Small intestine (tissue), 16 donors: ENCODE measurements at places on chromosomes 1 and 21.
A peak's percentile ranks its signal among the peaks of the same experiment; 100 is the strongest.

DNA sequence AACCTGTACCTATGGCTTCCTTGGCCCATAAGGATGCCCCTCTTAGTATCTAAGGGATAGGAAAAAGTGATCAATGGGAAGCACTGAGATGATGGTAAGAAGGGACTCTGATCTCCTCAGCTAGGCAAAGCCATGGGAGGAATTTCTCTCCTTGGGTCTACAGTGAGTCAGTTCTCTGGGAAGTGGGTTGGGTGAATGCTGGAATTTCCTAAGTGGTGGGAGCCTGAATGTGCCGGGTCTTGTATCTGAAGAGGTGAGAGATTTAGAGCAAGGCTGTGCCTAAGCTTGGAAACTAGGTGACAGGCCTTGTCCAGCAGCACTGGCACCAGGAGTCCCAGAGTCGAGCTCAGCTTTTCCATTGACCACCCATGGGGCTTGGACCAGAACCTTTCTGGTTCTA is 96.3 kb upstream of the SLC2A1 start:
- no peak for DNase-seq

DNA sequence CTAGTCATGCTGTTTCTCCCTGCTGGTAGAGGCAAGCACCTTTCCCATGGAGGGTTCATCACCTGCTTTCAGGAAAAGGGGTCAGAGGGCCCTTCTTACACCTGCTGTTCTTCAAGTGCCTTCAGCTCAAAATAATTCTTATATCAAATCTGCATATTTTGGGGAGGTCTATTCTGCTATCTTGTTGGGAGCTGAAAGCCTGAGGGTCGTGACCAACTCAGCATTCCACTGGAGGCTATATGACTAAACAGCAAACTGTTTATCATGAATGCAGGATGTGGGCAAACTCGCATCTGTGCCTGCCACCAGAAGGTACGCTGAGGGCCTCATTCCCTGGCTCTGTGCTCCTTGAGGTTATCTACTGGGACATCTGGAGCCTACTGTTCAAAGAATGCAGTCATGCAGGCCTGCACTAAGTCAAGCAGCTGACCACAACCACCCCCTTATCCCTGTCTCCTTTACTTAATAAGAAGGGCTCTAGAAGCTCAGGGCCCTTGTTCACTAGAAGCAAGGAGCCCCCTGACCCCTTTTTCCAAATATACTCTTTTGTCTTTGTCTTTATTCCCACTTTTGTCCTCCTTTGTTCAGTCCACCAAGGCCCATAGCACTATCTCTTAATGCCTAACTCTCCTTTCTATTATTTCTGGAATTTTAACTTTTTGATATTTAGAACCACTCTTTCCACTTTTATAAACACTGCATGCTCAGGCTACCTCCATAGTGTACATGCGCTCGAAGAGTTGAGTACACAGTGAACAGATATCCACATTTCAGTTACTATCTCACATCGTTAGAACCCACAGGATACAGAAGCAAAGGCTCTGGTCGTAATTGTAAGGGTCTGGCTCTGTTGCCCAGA is 4.5 kb upstream of the TRIM17 start:
- no peak for DNase-seq

GRCh38 chr1:172472495-172472894 is 28.6 kb upstream of the PIGC start:
- DNase-seq, result no peak

- DNase-seq, result no peak
Measured at GRCh38 chr1:178864326-178864725, 6.6 kb downstream of the ANGPTL1 start.

- DNase-seq, result no peak
Measured at GRCh38 chr1:211616231-211616964, 37.4 kb upstream of the SLC30A1 start.

- peak; percentile 52 for DNase-seq
Measured at GRCh38 chr21:35204850-35205541, 155.9 kb upstream of the RUNX1 start.

GRCh38 chr1:24236789-24237371 is 49.8 kb upstream of the IFNLR1 start:
- DNase-seq, result peak; percentile 84

DNA sequence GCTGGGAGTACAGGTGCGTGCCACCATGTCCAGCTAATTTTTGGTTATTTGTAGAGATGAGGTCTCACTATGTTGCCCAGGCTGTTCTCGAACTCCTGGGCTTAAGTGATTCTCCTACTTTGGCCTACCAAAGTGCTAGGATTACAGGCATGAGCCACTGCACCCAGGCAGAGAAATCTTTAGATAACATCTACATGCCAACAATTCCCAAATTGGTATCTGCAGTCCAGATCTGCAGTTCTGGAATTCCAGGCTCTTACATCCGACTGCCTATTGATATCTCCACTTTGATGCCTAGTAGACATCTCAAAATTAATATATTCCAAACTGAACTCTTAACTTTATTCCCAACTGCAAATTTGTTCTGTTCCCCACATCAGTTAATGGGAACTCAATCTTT is 23.3 kb downstream of the INAVA start:
- DNase-seq, result no peak

DNA sequence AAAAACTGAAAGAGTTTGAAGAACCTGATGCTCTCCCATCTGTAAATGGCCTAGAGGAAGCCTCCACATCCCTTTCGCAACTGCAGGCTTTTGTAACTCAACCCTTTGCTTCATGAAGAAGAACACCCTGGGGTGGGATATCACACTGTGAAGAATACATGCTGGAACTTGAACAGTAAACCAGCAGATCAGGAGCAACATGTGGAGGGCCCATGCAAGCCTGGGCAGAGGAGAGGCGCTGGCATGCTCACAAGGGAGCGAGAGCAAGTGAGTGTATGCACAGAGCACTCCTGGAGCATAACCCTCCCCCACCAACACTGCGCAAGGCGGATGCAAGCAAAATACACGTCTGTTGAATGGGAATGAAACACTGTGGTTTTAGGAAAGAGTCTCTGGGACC is 24.6 kb upstream of the SPAG17 start:
- no peak for DNase-seq

GRCh38 chr1:46013581-46013980 is 118.8 kb downstream of the PIK3R3 start:
- DNase-seq, result no peak

DNA sequence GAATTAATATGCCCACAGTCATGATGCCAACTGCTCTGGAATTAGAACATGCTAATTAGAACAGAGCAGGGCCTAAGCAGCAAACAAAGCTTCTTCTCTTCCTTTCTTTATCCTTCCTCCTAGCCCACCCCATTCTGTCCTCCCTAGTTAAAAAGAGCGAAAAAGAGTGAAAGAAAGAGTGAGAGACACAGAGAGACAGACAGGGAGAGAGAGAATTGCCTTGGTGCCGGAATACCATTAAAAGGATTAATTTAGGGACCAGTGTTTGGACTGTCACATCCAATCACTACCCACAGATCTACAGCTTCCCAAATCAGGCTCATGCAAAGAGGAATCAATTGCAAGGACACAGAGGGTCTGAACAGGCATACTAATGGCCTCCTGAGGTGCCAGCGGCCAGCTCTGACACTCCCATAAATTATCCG is 7.0 kb downstream of the ERI3 start:
- DNase-seq, result no peak

DNA sequence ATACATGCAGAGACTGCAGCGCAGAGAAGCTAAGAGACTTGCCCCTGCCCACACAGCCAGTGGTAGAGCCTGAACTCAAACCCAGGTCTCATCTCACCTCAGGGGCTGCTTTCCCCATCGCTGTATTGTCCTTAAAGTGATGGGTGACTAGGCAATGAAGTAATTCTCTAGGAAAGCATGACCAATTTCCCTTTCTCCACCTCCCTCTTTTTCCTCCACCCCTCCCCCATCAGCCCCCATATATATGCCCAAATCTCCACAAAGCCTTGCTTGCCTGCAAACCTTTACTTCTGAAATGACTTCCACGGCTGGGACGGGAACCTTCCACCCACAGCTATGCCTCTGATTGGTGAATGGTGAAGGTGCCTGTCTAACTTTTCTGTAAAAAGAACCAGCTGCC is at the start of gene IL24:
Gene IL24 (plus strand): TSS at position 269 of the 400 bp plus-strand sequence. CDS start 390 bp downstream, outside the sequence.
- DNase-seq, result no peak

GRCh38 chr1:110360431-110360830 is 21.3 kb downstream of the RBM15 start:
- DNase-seq, result no peak

- DNase-seq, result no peak
Measured at GRCh38 chr1:18901147-18901951, 1.0 kb downstream of the ALDH4A1 start.

- no peak for DNase-seq
Measured at GRCh38 chr1:7225711-7226505, 440.7 kb downstream of the CAMTA1 start.

- no peak for DNase-seq
Measured at GRCh38 chr1:81525085-81525484, 275.6 kb upstream of the ADGRL2 start.
